ENCODE measurements at places on chromosomes 4 and X.

DNA sequence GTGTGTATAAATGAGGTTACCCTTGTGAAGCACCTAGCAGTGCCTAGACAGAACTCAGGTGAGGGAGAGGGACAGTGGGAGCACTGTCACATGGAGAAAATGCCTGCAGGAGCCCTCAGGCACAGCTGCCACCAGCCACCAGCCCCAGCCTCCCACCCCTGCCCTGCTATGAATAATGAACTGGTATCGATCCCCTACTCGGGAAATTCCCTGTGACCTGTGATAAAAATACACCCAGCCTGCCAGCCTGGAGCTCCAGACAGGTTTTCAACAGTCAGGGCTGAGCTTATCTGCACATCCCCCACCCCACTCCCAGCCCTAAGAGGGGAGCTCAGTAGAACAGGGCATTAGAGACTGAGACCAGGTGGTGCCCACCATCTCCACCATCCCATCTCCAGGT, 159.6 kb upstream of the PJA1 start:
- no peak for DNase-seq

GRCh38 chr4:181150191-181150590, 1093.0 kb upstream of the TENM3 start:
- DNase-seq = peak; percentile 87

DNA sequence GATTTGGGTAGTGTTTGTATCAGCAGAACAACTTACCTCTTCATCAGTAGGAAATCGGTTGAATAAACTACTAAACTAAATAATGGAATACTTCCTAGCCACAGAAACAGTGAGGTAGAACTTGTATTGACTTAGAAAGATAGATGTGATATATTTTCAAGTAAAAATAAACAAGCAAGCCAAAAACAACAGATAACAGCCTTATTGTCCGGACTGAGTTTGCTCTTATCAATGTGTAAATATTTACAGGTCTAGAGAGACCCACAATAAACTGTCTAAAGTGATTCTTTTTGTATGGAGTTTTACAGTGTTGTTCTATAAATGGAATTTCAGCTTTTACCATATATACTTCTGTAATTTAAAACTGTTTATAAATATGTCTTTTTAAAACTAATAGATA, 721.8 kb downstream of the ADGRL3 start:
- no peak for DNase-seq

GRCh38 chr4:118964891-118965411, 76.3 kb downstream of the SYNPO2 start:
- DNase-seq = no peak

GRCh38 chr4:80201252-80202151, 4.2 kb downstream of the PRDM8 start:
- peak; percentile 31 for DNase-seq

Measured in kidney tubule cell (primary cell).